SIG-M5 (cell line): ENCODE measurements at places on chromosomes 1 and 21.

DNA sequence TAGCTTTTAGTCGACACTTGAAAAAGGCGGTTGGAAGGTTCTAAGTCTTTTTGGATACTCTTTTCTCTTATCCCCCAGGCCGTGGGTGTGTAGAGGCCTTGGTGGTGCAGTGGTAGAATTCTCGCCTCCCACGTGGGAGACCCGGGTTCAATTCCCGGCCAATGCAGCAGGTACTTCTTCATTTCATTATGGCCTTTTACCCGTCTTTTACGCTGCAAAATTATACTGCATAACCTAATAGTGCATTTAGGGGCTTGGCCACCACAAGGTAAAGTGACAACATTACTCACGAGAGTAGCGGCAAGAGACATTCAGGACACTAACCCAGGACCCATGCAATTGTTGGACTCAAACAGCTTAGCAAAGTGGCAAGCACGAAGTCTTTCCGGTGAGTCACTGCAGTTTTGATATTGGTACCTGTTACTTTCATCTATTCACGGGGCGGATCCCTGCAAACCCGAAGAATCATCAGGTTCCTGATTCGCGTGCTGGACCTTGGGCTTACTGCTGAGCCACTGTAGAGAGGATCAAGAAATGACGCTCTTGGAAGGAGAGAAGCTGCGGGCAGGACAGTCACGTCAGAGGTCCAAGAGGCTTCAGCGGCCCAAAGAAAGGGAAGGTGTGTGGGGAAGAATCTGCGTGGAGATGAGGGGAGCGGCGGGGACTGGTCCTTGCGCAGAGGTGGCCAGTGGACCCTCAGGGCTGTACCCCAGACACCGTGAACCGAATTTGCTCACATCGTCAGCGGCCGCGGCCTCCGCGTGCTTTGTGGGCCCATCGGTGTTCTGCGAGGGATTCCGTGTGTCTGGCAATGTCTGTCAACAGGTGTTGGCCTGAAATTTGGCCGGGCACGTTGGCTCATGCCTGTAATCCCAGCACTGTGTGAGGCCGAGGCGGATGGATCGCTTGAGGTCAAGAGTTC, 12.9 kb upstream of the RNU1-4 start:
- DNase-seq = no peak

GRCh38 chr1:226987623-226988333, 47.7 kb downstream of the COQ8A start:
- DNase-seq = no peak

- DNase-seq = no peak
These were observed 11.2 kb downstream of the IFT25 start for GRCh38 chr1:53934170-53934765.

- no peak for DNase-seq
These were observed 93.3 kb upstream of the ADAMTS5 start for GRCh38 chr21:27060190-27060589.

- no peak for DNase-seq
These were observed 22.0 kb downstream of the KIAA0319L start for GRCh38 chr1:35535243-35535642.

GRCh38 chr1:221451741-221452140, 290.1 kb downstream of the DUSP10 start:
- DNase-seq = no peak

GRCh38 chr1:54374766-54375165, 31.4 kb downstream of the SSBP3 start:
- DNase-seq = no peak
